ENCODE measurements at places on chromosomes 12 and 14.

GRCh38 chr14:104230119-104230815 lies 91.9 kb downstream of the KIF26A start:
- no peak for DNase-seq

DNA sequence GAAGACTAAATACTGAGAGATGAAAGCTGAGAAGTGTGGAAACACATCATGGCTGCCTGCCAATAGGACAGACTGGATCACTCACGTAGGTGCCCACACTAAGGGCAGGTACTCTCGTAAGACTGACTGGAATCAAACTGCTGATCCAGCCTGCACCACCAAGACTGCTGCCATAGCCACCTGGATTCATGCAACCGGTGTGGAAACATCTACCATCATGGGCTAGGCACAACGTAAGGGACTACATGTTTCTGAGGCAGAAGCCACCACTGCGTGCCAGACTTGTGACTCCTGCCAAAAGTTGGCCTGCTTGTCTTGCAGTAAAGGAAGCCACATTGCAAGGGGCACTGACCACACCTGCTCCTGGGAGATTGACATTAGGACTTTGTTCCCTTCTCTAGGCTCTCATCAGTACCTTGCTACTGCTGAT lies 3.8 kb downstream of the POMT2 start:
- no peak for DNase-seq

DNA sequence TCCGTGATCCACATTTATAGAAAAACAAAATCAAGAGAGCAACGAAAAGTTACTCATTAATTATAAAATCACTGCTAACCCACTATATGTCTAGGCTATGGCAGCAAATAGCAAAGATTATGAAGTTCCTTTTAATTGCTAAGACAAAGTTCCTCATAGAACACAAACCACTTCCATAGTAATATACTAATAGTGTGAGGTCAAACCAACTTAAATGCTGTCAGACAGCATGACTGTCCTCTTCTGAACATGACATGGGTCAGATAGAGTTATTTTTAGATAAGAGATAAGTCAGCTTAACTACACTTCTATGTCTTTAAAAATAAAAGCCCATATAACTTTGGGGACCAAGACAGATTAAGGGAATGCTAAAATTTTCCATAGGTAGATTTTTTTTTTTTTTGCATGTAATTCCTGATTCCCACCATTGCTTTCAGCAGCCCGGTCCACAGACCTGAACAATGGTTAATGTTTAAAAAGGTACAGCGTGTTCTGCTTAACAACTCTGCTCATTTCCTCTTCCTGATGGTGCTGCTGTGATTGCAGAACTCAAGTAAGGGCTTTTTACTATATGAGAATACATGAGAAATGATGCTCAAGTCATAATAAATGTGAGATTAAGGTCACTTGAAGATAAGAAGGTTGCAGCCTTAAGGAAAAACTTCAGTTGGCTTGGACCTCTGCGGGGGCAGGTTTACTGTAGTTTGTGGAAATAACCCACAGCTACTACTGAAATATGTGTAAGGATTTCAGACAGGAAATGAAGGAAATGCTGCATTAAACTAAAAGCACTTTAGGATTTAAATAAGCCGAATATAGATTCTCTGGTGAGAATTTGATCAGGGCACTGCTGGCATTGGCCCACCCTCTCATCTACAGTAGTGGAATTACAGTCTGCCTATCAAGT lies 37.7 kb upstream of the DUSP6 start:
- no peak for DNase-seq

DNA sequence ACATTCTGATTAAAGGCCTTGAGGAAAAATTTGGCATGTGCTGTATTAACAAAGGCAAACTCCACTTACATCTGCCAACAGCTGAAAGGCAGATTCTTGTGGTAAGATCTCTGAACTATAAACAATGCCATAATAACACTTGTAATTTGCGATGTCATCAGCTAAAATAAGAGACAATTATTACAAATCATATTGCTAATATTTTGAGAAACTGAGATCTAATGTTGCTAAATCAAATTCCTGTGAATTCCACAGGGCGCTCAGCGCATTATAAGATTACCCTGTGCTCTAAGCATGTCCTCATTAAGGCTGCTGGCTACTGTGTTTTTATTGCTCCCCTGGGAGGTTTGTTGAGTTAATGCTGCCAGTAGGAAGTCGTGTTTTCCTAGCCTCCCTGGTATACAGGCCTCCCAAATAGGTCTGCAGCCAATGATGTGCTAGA lies 244.8 kb downstream of the DACT1 start:
- peak; percentile 49 for DNase-seq

DNA sequence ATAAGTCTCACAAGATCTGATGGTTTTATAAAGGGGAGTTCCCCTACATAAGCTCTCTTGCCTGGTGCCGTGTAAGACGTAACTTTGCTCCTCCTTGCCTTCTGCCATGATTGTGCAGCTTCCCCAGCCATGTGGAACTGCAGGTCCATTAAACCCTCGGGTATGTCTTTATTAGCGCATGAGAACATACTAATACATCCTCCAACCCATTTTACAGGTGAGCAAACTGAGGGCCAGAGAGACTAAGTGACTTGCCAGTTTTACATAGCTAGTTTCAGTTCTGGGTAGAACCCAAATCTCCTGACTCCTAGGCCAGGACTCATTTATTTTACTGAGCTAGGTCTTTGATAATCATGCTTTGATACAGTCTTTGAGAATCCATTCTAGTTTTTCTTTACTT lies 406.9 kb downstream of the RAD51B start:
- DNase-seq: no peak

DNA sequence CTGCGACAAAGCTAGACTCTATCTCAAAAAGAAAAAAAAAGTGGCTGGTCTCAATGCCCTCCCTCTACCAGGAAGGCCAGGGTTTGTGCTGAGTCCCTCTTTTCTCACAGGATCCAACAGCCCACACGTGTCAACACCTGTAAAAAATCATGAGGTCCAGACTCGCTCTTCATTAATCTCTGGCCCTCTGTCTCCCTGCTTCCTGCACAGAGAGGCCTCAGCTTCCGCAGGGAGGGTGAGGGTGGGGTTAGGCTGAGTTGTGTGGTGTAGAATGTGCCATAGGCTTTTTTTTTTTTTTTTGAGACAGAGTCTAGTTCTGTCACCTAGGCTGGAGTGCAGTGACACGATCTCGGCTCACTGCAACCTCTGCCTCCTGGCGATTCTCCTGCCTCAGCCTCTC lies 6.1 kb downstream of the CFAP73 start:
- DNase-seq: no peak

- DNase-seq: no peak
Measured at GRCh38 chr12:110107369-110108281, 16.5 kb upstream of the IFT81 start.

DNA sequence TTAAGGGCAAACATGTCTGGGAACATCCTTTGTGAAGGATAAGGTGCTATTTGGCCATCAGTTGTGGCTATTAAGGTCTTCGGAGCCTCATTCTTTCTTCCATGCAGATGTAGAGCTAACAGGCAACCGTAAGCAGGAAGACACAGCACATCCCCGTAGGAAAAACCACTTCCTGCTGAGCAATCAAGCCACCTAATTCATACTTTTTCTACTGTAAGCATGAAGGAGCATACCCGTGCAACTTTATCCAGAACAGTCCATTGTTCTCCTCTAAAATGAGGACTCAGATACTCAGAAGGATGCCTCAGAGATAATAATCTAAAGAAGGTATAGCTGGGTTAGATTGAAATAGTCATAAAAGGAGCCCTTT lies 232.0 kb downstream of the PPM1H start:
- DNase-seq: no peak

- peak; percentile 99 for DNase-seq
Measured at GRCh38 chr12:751999-752694, at the start of gene WNK1. WNK1 (plus strand) TSS chr12:752579; CDS start chr12:753566, 987 bp downstream.

DNA sequence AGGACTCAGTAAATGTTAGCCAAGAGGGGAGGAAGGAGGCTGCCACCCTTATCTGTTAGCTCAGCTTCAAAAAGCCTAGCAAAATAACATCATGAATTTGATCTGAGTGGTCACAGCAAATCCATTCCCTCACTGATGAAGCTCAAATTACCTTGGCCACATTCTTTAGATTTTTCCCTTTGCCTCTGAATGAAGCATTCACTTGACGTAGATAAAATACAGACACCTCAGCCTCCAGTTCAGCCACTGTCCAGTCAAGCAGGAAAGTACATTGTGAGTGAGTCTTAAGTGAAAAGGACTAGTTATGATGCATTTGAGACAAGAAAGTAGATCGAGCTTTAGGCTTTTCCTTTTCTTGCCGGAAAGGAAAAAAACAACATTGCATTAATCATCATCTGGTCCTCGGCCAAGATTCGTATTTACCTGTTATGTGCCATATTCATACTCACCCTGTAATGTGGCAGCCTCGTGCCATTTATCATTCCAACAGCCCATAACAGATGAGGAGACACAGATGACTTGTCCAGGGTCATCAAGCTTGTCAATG lies 146.5 kb downstream of the ETV6 start:
- DNase-seq: no peak

- DNase-seq: no peak
Measured at GRCh38 chr12:4003576-4003975, 130.4 kb upstream of the PARP11 start.

GRCh38 chr14:34750233-34750632 lies 35.8 kb upstream of the CFL2 start:
- no peak for DNase-seq

DNA sequence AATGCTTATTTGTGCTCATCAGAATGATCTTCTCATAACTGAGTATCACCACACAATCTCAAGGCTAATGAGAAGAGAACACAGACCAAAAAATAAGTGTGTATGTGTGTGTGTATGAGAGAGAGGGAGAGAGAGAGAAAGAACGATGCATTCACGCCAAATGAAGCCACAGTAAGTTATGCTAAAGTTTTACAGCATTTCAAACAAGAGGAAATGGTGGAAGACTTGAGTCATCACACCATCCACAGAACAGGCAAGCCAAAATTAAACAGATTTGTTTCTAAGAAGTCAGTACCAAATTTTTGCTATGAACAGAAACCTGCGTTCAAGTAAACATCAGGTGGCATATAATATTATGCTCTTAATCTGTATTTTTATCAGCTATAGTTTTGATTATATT lies 141.2 kb downstream of the MED13L start:
- no peak for DNase-seq

DNA sequence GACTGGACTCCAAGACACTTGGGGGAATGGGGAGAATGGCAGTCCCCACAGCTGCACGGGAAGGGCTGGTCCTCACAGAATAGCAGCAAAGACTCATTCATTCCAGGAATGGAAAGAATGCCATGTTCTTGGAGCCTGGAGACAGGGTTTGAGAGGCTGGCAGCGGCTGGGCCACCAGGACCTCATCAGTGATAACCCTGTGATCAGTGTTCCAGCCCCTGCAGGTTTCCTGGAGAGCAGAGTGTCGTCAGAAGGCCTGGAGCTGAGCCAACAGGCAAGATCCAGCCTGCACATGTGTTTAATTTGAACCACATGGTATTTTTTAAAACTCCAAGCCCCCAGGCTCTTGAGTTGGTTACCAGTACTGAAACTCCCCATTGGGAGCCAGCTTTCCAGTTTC lies 11.3 kb downstream of the BDKRB1 start:
- peak; percentile 96 for DNase-seq

DNA sequence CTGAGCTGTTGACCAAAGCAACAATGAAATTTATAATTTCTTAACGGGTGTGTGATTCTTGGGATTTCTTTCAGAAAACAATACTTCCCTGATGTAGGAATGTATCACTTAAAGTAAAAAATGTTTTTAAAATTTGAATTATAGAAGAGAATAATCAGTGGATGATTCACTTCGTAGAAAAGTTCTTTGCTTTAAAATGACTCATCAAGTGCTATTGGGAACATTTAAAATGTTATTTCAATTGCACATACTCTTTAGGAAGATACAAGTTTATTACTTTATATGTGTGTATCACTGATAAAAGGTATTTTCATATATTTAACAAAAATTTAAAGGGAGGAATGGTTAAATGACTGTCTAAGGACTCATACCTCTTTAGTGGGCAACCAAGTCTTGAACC lies 155.3 kb downstream of the PDE3A start:
- no peak for DNase-seq

All from NCI-H1694 (cell line).